ENCODE measurements at places on chromosomes 7 and 10. TPM values are rescaled to one million over a fixed set of nuclear protein-coding genes. Genes with fewer than 3 reads are reported as not detected.

Gene ELFN1
- total RNA-seq: 0.53 TPM

Gene MCM10
- 26.1 TPM for total RNA-seq

Gene STAG3
- 3.3 TPM for total RNA-seq

Gene ITIH5
- not detected for total RNA-seq

Gene SPDYE2B
- not detected for total RNA-seq

Gene ADAMTS14
- total RNA-seq: not detected

Gene TCF7L2
- total RNA-seq: 6.7 TPM
